ENCODE measurements at places on chromosomes 2 and 18. TPM values are rescaled to one million over a fixed set of nuclear protein-coding genes. Genes with fewer than 3 reads are reported as not detected.

PSMA8 gene
- total RNA-seq, result not detected

TSPYL6 gene
- total RNA-seq, result not detected

HAAO gene
- not detected for total RNA-seq

CPS1 gene
- total RNA-seq, result 12.6 TPM

NEU2 gene
- not detected for total RNA-seq

LONRF2 gene
- 1.5 TPM for total RNA-seq

FLACC1 gene
- 0.20 TPM for total RNA-seq

TSGA10 gene
- 3.7 TPM for total RNA-seq

Data from A549 treated with dexamethasone at 1 μM for 4 hours (cell line).